ENCODE measurements at places on chromosomes 12 and 14.

DNA sequence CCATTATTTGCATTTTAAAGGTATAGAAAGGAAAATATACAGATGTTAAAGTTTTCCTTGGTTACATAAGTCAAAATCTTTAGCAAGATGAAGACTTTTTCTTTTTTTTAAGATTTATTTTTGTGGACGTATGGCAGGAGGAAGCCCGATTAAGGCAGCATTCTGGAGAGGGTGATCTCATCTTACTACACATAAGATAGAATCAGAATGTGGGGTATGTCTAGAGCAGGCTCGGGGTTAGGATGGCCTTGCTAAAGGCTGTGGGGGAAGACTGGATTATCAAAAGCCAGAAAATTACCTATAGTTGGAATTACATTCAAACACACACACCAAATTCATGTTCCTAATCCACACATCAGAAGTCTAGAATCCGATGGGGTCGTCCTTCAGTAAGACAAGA, 79.6 kb upstream of the OTOGL start:
- no peak for DNase-seq

- DNase-seq: no peak
Measured at GRCh38 chr14:91464615-91465205, 45.4 kb downstream of the PPP4R3A start.

DNA sequence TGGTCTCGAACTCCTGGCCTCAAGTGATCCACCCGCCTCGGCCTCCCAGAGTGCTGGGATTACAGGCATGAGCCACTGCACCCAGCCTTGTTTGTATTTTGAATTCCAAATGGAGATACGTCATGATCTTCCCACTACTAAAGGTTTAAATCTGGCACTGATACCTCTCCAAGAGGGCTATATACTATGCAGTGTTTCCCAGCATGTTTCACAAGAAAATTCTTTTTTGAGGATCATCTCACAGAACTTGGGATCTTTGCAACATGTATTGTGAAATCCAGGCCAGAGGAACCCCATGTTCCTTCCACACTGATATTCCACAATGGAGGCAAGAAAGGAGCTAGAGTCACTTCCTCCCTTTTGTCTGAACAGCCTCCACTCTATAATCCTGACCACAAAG, 112.7 kb downstream of the NT5DC3 start:
- no peak for DNase-seq

DNA sequence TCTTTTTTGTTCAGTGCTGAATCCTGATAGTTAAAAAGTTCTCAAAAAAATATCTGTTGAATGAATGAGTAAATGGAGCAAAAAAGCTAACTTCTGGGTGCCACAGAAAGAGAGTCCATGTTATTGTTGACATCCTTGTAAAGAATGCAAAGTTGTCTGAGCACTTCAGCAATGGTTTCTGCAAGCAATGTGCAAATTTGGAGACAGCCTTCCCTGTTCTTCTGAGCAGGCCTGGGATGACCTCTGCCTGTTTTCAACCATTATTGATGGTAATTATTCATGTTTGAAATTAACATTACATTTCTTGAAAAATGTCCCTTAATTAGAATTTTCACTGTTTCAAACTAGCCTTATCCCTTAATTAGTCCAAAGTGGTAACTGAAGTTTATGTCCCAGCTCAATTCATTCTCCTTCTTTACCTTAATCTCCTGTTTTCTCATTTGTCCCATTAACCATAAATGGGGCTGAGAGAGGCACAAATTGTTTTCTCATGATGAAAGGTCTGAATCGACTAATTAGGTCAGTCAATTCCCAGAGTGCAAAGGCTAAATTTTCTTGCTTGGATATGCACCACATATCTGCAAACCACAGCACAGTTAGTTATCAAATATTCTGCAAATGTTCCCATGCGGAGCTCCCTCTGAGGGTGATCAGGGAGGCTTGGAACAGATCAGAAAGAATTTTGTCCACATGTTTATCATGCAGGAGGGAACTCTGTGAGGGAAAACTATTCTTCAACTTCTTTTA, 139.4 kb upstream of the KRR1 start:
- no peak for DNase-seq

DNA sequence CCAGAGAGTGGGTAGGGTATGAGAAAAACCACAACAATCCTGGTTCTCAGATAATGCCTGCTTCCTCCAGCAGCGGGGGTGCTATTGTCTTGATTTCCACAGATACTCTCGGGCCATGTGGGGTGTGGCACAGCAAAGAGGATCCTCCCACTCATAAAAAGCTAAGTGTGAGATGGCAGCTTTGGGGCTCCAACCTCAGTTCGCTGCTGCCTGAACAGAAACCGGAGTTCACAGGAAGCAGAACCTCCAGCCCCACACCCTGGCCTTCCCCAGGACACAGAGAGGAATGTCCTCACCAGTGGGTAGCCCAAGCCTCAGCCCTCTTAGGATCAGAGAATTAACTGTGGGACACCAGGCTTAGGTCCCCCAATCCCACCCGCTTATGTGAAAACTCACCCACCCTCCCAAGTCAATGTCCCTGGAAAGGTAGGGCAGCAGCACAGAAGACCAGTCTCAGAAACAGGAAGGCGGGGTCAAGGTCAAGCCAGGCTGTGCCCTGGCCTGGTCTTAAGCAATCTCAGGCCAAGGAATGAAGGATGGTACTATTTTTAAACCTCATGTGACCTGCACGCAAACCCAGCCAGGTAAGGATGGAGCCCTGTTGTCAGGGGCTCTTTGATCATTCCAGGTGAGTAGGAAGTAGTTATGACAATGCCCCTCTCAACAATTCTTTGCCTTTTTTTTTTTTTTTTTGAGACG, 9.0 kb downstream of the KCTD10 start:
- DNase-seq: no peak

Data from activated CD4-positive, alpha-beta T cell treated with anti-CD3 and anti-CD28 coated beads, Interleukin-2, amount 50 U/mL, for 4 hours (primary cell).